ENCODE measurements at places on chromosomes 16 and 17.

DNA sequence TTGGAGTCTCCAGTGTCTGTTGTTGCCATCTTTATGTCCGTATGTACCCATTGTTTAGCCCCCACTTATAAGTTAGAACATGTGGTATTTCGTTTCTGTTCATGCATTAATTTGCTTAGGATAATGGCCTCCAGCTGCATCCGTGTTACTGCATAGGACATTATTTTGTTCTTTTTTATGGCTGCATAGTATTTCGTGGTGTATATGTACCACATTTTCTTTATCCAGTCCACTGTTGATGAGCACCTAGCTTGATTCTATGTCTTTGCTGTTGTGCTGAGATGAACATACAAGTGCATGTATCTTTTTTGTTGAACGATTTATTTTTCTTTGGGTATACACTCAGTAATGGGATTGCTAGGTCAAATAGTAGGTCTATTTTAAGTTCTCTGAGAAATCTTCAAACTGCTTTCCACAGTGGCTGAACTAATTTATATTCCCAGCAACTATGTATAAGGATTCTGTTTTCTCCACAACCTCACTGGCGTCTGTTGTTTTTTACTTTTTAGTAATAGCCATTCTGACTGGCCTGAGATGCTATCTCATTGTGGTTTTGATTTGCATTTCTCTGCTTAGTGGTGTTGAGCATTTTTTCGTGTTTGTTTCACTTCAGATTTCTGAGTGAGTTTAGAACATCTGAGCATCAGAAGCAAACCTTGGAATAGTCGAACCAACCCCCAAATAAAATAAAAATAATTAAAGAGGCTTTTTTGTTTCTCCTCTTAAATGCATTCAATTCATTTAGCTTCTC, 304.7 kb downstream of the ZFHX3 start:
- DNase-seq: no peak

GRCh38 chr16:69563605-69564580, 1.9 kb upstream of the NFAT5 start:
- no peak for DNase-seq

GRCh38 chr17:77475016-77475976, 334.5 kb downstream of the SEC14L1 start:
- no peak for DNase-seq

- DNase-seq: no peak
Measured at GRCh38 chr16:84712138-84712671, 12.4 kb downstream of the USP10 start.

DNA sequence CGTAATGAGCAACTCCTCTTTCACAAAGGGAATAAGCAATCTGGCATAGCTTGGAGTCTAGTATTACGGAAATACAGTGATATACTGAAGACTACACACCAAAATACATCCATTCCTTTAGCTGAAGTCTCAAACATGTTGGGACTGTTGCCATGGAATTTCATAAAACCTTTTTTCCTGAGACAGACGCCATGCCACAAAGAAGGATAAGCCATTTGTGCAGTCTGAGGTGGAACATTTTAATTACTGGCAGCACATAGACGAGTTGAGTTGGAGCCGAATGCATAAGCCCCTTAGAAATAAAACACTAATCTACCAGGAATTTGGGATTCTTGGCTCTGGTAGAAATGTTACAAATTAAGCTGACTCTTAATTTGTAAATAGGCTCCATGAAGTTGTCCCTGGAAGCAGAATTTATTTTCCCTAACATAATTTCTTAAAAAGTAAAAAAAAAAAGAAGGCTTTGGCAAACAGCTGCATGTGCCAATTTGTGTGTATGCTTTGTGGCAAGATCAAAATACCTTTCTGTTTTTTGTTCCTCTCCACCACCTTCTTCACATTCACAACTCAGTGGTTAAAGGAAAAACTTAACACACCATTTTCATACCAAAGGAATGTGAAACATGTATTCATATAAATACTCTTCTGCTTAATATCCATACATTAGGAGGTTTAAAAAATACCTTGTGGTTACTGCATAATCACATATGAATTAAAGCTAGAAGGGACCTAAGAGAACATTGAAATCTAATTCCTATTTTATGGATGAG, 25.5 kb downstream of the GRB7 start:
- DNase-seq: no peak
